GM12864 (cell line): ENCODE measurements at places on chromosomes 6 and 20.

DNA sequence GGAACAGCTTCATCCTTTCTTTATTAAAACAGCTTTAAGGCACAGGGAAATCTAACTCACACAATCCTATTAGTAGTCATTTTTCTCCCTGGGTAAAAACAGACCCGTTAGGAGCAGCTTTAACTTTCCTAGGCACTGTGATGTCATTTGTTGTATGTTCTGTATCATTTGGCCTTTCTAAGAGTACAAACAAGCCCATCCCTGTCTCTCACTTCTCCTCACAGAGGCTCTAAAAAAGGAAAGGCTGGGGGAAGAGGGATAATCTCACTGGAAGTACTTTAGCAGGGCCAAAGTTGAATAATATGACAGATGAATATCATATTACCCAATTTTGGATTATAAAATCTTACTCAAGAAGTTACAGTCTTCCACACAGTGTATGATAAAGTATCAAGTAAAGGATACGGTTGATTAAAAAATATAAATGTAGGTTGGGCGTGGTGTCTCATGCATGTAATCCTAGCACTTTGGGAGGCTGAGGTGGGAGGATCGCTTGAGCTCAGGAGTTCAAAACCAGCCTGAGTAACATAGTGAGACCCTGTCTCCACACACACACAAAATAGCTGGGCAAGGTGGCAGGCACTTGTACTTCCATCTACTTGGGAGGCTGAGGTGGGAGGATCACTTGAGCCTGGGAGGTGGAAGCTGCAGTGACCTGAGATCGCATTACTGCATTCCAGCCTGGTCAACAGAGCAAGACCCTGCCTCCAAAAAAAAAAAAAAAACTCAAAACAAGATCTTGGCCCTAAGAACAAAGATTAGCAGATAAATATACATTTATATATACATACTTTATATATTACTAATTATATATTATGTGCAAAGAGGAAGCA is 7.9 kb downstream of the NUDT3 start:
- DNase-seq: no peak

GRCh38 chr20:10259166-10259565 is 40.5 kb downstream of the SNAP25 start:
- no peak for DNase-seq

- DNase-seq: no peak
Measured at GRCh38 chr6:134397676-134398075, 79.8 kb upstream of the SGK1 start.

DNA sequence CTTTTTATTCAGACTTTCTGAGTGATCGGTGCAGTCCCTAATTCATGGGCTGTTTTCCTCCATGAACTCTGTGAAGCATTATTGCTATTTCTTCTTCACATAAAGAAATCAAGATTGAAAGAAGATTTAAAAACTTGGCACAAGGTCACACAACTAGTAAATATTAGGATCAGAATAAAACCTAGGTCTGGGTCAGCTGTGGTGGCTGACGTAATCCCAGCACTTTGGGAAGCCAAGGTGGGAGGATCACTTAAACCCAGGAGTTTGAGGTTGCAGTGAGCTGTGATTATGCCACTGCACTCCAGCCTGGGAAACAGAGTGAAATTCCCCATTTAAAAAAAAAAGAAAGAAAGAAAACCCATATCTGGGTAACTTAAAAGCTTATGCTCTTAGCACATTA is 1.4 kb downstream of the ZSCAN9 start:
- DNase-seq: no peak

DNA sequence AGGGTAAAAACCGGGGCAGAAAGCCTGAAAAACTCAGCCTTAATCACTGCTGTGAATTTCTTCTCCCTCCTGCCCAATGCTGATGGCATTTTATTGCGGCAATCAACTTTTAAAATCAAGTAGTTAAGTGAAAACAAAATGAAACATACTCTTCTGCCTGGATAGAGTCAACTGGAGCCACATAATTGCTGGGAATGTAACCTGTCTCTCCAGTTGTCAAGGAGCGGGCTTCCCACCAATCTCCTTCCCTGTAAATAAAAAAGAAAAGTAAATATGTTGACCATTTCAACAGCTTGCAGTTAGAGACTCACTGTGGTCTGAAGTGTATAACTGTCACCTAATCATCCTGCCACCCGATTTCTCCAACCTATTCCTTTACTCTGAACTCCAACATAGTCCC is 102.1 kb upstream of the TRAF3IP2 start:
- DNase-seq: no peak

DNA sequence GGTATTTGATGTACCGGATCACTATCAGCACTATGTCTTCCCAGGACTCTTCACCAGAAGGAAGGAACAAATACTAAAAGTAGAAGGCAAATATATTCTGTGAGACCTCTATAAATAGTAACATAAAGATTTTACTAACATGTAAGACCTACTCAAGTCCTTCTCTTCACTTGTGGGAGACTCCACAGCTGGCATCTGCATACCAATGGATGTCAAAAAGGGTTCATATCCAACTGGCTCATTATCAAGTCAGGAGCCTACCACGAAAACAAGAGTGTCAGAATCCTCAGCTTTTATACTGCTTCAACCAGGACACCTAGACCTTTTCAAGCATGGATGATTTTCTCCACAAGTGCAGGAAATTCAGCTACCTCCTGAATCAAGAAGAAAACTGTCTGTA is 20.0 kb upstream of the MARCKS start:
- no peak for DNase-seq

DNA sequence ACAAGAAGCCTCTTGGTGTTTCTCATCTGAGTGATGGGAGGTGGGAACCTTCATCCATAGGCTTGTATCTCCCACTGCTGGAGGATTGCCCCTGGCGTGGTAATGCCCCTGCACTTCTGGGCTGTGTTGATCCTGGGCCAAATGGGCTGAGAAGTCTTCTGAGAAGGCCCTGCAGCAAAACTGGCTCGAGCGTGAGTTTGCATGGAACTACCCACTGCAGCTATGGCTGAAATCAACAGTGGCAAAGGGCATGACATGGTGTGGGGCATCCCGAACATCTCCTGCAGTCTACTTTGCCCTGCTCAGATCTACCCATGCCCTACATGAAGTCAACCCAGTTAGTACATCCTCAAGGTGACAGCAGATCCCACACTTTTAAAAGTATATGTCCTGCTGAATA is 130.6 kb downstream of the NRN1 start:
- no peak for DNase-seq

DNA sequence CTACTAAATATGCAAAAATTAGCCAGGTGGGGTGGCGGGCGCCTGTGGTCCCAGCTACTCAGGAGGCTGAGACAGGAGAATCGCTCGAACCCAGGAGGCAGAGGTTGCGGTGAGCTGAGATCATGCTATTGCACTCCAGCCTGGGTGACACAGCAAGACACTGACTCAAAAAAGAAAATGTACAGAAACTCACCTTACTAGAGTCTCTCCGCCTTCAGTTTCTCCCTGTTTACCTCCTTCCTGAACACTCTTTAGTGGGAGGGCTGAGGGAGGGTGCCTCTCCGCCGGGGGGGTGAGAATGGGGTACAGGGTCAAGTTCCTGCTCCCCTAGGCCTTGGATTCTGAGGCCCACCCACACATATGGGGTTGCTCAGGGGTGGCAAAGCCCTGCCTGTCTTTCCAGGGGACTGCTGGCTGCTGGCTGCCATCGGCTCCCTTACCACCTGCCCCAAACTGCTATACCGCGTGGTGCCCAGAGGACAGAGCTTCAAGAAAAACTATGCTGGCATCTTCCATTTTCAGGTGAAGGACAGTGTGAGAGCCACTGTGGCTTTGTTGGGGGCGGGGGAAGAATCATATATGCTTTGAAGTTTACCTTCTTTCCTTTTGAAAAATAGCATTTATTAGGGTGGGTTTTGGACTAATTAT is 13.4 kb downstream of the CAPN11 start:
- no peak for DNase-seq

DNA sequence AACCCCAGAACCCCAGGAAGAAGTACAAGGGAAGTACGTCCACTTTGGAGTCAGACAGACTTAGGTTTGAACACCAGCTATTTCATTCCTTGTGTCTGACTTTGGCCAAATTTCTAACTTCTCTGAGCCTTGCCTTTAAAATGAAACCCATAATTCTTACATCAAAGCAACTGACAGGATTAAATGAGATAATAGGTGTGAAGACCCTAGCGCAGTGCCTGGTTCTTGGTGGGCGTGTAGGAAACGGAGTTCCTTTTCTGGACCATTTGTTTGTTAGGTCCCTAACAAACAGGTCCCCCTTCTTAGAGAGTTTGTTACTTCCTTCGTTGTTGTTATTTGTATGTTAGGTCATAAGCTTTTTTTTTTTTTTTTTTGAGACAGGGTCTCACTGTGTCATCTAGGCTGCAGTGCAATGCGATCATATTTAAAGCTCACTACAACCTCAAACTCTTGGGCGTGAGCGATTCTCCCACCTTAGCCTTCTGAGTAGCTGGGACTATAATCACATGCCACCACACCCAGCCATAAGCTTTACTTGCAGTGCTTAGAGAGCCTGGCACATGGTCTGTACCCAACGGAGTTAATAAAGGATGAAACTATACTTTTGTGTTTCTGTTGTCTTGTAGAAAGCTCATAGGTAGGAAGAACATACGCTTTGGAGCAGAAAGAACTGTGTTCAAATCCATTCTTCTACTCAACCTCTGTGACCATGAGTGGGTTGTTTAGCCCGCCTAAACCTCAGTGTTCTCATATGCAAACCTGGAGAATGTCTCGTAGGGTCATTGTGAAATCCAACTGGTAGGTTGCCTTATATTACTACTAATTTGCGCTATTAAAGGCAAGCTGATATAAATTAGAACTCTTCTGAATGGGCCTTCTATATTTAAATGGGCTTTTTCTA is 21.8 kb upstream of the MROH8 start:
- no peak for DNase-seq

DNA sequence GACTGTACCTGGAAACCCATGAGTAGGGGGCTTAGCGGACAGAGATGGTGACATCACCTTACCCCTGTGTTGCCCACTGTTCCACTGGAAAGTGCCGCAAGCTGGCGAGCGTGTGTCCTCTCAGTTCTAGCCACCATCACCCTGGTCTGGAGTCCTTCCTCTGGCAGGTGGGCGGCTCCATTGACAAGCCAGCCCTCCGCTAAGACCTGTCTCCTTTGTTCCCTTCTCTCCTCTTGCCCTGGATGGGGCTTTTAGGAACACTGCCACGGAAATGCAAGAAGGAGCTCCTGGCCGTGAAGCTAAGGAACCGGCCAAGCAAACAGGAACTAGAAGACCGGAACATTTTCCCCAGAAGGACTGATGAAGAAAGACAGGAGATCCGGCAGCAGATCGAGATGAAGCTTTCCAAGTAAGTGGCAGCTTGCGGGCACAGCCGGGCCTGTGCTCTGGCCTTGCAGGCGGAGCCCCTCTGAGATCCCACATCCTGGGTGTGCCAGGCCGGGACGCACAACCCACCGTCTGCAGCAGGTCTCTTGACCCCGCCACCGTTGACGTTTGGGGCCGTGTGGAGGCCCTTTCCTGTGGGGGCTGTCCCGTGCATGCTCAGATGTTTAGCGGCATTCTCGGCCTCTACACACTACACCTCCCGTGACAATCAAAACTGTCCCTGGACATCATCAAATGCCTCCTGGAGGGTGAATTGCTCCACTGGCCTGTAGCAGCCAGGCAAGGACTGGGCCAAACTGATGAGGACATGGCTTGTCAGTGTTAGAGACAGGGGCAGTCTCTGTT is 127.5 kb downstream of the SYCP2 start:
- no peak for DNase-seq

DNA sequence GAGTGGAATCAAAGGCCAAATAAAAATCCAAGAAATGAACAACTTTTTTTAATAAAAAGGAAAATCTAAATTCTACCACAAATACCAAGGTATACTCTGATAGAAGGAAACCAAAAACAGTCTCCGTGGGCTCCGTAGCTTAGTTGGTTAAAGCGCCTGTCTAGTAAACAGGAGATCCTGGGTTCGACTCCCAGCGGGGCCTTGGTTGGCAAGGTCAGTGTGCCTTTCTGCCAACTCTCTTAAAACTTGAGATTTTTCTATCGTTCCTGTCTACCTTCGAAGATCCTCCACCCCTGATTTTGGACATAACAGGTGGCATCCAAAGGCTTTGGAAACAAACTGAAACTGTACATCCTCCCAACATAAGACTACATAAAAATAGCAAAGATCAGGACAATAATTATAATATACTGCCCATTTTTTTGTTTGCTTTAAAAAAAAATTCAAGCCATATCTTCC is 197.9 kb downstream of the TRIM27 start:
- no peak for DNase-seq

- no peak for DNase-seq
Measured at GRCh38 chr20:53664121-53664520, 70.5 kb upstream of the ZNF217 start.

DNA sequence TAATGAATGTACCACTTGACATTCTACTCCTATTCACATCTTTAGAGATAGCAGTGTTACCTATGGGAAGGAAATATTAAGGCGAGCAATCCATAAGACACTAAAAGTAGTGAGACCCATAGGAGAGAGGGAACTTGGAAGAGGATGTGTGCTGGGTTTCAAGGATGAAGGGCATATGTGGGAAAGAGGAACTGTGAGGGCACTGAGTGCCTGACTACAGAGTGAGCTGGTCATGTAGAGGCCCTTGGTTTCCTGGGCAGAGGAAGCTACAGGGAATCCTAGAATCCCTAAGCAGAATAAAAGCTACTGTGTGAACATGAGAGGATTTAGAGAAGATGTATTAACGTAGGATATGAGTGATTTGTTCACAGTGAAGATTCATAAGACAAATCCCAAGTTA is 262.8 kb downstream of the FARS2 start:
- DNase-seq: no peak

GRCh38 chr20:2086980-2087377 is 14.6 kb upstream of the STK35 start:
- no peak for DNase-seq

- DNase-seq: no peak
Measured at GRCh38 chr6:153003366-153003690, 819 bp upstream of the MTRF1L start.

DNA sequence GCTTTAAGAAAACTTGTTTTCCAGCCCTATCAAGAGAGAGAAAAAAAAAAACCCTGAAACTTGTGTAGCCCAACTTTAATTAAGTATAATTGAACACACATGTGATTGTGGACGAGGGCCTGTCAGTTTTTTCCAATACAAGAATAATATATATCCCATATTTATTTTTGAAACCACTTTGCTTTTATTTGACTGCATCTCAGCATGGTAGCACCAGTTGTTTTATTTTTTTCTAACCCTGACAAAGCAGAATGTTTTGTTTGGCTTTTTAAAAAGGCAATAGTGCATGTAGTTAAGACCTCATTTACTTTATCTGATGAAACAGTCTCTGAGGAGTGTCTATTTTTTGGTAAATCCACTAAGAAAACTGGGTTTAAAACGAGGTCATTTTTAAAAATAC is 257.7 kb downstream of the CDKAL1 start:
- DNase-seq: no peak
